ENCODE measurements at places on chromosomes 5 and 9.

DNA sequence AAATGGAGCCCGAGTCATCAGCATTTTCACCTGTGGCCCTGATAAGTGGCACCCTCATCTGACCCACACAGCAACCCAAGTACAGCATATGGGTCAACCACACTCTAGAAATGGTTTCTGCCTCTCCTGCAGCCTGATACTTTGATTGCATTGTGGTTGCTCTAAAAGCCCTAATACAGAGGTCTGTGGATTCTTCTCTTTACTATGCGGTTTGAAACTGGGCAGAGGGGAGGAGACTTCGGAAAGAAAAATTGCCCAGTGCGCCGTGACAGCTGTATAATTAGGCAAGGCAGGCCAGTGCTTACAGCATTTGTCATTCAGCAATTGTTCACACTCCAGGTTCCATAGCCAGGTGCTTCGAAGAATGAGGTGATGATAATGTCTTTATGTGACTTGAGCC is 361.0 kb downstream of the NFIB start:
- no peak for DNase-seq

DNA sequence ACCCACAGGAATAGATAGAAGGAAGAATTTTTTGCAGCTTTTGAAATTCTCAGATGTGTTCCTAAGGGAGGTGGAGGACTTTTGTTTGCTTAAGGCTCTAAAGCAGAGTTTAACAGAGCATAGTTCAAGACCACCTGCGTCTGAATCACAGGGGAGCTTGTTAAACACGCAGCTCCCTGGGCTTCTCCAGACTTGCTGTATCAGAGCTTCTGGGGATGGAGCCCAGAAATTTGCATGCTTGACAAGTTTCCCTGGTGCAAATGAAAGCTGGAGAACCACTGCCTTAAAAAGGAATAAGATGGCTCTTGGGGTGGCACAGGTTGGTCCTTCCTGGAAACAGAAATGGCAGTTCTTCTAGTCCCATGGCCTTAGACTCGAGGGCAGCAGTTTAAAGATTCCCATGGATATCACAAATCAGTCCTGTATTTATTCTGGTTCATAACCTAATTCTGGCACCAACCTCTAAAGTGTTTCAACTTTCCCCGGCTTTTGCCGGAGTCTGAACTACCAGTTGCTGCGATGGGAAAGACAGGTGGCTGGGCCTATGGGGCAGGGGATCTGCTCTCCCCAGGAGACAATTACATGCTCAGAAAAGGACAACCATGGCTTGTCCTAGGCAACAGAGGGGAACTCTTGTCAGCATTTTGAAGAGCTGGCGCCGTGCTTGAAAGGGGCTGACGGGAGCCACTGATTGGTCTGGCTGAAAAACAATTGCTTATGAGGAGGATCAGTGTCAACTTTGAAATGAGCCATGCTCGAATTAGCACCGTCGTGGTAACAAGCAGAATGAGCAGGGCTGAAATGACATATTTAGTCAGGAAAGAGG is 599.6 kb downstream of the CCDC171 start:
- DNase-seq: peak; percentile 24

GRCh38 chr9:106421772-106422171 is 441.2 kb upstream of the ZNF462 start:
- DNase-seq: no peak

DNA sequence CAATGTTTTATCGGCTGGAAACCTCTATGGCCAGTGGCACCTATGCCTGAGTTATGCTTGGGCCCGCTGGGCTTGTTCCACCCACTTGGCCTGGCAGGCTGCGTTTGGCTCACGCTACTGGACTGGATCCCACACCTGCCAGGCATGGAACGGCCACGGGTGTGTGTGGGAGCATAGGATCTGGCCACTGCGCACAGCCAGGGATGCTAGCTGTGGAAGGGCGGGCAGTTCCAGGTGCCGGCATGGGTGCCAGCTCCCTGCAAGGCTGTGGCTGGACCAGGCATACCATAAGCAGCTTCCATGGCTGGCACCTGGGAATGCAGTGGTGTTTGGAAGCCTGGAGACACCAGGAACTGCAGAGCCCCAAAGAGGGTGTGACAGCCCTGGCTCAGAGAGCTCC is 1063.9 kb upstream of the ACO1 start:
- DNase-seq: no peak

GRCh38 chr9:93156475-93157008 is 22.5 kb upstream of the NINJ1 start:
- DNase-seq: no peak

GRCh38 chr5:131381777-131382176 is 117.9 kb downstream of the CDC42SE2 start:
- DNase-seq: no peak

GRCh38 chr5:73306078-73306719 is 133.2 kb downstream of the TMEM174 start:
- DNase-seq: no peak

GRCh38 chr9:14870090-14870489 is 40.1 kb downstream of the FREM1 start:
- no peak for DNase-seq

- no peak for DNase-seq
Measured at GRCh38 chr5:24525414-24525813, 119.4 kb downstream of the CDH10 start.

DNA sequence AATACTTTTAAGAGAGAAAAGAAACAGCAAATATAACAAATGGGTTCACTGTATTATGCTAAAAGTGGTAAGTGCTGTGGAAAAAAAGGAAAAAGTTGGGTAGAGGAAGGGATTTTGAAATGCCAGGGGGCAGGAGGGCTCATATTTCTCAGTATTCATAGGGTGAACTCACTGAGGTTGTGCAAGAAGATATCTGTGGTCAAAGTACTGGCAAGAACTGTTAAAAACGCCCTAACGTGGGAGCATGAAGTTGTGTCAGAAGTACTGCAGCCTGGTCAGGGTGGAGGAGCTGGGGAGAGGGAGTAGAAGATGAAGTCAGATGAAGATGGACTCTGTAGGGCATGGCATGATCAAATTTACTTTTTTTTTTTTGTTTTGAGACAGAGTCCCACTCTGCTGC is 31.2 kb upstream of the SLC28A3 start:
- no peak for DNase-seq

DNA sequence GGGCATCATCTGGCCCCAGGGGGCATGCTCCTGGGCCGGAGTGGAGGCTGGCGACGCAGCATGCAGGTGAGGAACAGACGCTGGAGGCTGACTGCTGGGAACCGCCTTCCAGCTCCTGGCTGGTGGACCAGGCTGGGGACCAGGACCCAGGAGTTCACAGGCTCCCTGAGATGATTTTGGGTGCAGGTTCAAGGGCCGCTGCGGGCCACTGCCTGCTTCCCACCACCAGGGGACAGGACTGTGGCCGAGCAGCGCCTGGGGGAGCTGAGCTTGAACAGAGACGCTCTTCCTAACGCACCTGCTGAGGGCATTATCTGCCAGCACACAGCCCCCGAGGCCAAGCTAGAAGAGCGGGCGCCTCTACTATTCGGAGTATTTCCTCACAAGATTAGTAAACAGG is 132.1 kb upstream of the RAPGEF1 start:
- no peak for DNase-seq

- no peak for DNase-seq
Measured at GRCh38 chr5:115313052-115313451, 16.6 kb upstream of the CCDC112 start.

DNA sequence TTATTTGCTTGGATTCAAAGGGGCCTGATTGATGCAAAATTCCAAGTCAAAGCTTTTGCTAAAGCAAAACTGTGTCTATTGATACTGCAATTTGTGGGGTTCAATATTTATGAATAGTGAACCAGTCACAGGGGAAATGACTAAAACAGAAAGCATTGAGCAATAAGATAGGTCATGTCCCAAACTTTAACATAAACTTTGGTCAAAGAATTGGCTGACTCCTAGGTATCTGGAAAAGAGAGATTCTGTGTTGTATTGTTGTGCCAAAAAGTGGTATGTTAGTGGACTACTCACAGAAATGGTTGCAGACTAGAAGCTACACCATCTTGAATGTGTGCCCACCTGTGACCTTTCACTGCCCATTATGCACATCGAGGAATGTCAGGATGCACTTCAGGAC is 585.5 kb upstream of the RGMB start:
- no peak for DNase-seq

- DNase-seq: peak; percentile 77
Measured at GRCh38 chr9:37466037-37466709, 923 bp upstream of the ZBTB5 start.

GRCh38 chr5:135697251-135697958 is 118.6 kb upstream of the CXCL14 start:
- DNase-seq: no peak

- DNase-seq: no peak
Measured at GRCh38 chr9:3676766-3677165, 151.0 kb upstream of the RFX3 start.

GRCh38 chr5:179974946-179975712 is 67.4 kb upstream of the TBC1D9B start:
- DNase-seq: peak; percentile 68

- DNase-seq: no peak
Measured at GRCh38 chr5:54332720-54333119, 22.3 kb upstream of the ARL15 start.

GRCh38 chr9:25964239-25964638 is 286.0 kb upstream of the TUSC1 start:
- peak; percentile 63 for DNase-seq

- DNase-seq: no peak
Measured at GRCh38 chr5:148436029-148436428, 52.3 kb downstream of the FBXO38 start.

DNA sequence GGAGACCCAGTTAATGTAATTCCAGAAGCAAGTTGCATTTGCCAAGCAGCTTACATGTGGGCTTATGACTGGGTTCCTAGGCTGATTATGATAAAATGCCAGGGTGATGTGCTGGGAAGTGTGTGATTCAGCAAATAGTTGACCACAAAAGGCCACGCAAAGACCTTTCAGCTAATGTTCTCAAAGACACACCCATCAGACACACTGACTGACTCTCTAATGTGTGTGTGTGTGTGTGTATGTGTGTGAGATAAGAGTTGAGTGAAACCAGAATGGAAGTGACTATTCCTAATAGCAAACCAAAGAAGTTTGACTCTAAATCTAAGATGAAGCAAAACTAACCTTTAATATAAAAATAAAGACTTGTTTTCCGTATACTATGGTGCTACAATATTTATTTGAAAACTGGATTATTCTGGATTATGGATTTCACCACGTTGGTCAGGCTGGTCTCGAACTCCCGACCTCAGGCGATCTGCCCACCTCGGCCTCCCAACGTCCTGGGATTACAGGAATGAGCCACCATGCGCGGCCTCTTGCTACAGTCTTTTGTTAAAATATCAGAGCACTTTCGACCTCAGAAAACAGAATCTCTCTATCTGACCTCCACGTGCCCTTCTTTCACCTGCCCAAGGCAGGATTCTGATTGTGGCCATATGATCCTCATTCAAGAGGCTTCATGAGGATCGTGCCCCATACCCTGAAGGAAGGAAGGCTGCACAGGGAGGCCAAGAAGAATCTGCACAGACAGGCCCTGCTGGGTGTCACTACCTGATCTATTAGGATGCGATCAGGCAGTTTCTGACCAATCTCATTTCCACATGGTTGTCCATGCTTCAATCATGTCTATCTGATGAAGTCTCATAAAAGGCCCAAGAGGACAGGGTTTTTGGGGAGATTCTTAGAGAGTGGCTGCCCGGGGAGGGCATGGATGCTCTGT is 75.6 kb downstream of the USP20 start:
- DNase-seq: no peak

DNA sequence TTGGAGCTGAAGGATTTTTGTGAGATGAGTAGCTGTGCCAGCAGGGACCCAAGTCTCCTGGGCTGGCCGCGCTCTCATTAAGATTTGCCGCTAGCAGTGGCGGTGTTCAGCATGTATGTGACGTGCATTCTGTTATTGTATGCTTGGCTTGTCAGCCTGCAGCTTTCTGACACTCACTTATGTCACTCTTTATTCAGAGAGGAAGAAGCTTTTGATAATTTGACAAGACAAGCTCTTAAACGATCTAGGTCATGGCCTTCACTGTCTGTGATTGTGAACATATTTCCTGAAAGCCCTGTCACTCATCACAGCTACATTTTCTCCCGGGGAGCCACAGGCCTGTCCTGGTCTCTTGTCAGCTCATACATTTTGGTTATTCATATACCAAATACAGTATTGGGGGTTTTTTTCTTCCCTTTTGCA is 98.2 kb upstream of the GRHPR start:
- DNase-seq: peak; percentile 71

DNA sequence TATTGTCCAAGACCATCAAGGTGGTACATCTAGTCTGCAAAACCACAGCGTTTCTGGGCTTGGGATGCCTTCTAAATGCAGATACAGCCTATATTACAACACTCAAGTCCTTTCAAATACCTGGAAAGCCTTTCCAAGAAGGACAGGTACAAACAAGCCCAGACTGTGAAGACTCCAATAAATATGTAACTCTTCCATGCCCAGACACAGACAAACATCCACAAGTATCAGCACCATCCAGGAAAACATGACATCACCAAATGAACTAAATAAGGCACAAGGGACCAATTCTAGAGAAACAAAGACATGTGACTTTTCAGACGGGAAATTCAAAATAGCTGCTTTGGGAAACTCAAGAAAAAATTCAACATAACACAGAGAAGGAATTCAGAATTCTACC is 152.7 kb upstream of the POC5 start:
- DNase-seq: no peak

- peak; percentile 67 for DNase-seq
Measured at GRCh38 chr5:16713386-16713928, 96.7 kb upstream of the RETREG1 start.

DNA sequence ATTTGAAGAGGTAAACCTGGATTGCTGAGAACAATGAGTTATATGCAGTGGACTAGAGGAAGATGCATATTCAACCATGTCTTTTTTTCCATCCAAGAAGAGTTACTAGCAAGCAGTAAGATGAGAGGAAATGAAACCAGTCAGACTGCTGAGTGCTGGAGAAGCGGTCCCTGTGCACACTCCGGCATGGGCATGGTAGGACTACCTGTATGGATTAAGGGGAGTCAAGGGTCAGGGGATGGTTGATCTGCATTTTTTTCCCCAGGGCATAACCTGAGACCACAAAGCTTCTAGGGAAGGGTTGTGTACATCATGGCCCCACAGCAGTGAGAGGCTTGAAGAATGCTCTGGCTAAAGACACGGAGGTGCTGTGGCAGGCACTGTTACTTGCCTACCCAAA is 76.6 kb upstream of the ZNF169 start:
- no peak for DNase-seq

DNA sequence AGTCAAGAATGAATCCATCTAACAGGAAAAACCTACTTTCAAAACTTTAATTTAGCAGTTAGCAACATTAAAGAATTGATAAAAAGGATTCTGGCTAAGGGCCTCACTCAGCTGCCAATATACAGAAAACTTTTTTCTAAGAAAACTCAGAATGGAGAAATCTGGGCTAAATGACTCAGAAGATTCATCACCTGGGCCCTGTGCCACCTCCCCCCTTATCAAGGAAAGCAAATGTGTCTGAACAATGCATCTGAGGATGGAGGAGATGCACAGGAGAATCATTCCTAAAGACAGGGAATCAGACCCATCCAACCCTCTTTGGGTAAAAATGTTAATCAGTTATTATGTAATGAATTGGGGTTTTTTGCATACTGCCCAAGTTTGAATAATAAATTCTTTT is 592.0 kb upstream of the DMAC1 start:
- DNase-seq: no peak

- DNase-seq: no peak
Measured at GRCh38 chr5:147430628-147431027, 79.2 kb downstream of the DPYSL3 start.

Measured in NCI-H1092 treated with DMSO at 0.1 percent for 48 hours (cell line).